ENCODE measurements at places on chromosomes 2 and 18. TPM values are rescaled to one million over a fixed set of nuclear protein-coding genes. Genes with fewer than 3 reads are reported as not detected.

SMARCAL1 gene
- 30.5 TPM for total RNA-seq

- DNase-seq, result no peak
Measured at GRCh38 chr2:161166538-161167409, 6.5 kb downstream of the TANK start.

GRCh38 chr18:28903306-28903705, 726.4 kb upstream of the CDH2 start:
- DNase-seq, result no peak

DNA sequence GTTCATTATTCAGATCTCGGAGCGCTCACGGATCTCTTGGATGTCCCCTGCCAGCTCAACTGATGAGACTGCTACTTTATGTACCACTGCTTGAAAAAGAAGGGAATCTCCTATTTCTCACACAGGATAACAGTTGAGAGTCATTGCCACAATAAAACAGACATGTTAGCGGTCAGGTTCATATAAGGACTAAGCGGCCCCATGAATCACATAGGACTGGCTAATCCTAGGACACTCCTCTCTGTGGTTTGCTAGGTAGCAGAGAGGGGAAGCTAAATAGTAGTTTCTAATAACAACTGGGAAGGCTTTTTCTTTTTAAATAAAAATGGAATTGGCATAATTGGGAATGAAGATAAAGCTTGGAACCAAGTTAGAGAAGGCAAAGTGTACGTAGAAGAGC, 15.9 kb upstream of the TGFA start:
- DNase-seq, result no peak

DNA sequence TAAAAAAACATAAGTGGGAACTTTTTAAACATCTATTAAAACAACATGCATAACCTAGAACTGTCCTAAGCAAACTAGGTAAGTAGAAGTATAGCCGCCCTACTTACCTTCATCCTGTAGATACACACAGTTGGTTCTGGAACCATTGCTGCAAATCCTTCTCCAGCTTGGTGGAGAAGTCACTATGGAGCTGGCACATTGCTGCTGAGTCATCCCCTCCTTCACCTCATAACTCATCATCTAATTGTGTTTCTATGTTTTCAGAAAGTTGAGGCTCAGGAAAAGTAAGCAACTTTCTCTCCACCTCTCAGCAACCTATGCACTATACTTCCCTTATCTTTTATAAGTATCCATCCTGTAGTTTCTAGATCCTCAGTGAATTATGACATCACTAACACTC, 269.8 kb upstream of the MMADHC start:
- no peak for DNase-seq

GRCh38 chr2:232525791-232526371, at the start of gene CHRND:
CHRND (plus strand) TSS chr2:232526160; CDS start chr2:232526216, 56 bp downstream.
- no peak for DNase-seq

Measured in neural crest cell (in vitro differentiated cells).